NCI-H146 (cell line): ENCODE measurements at places on chromosomes 16 and 17.

- DNase-seq = no peak
Measured at GRCh38 chr16:67016681-67017420, 12.1 kb upstream of the CBFB start.

GRCh38 chr17:73748508-73748907 is 104.3 kb upstream of the SDK2 start:
- peak; percentile 75 for DNase-seq

DNA sequence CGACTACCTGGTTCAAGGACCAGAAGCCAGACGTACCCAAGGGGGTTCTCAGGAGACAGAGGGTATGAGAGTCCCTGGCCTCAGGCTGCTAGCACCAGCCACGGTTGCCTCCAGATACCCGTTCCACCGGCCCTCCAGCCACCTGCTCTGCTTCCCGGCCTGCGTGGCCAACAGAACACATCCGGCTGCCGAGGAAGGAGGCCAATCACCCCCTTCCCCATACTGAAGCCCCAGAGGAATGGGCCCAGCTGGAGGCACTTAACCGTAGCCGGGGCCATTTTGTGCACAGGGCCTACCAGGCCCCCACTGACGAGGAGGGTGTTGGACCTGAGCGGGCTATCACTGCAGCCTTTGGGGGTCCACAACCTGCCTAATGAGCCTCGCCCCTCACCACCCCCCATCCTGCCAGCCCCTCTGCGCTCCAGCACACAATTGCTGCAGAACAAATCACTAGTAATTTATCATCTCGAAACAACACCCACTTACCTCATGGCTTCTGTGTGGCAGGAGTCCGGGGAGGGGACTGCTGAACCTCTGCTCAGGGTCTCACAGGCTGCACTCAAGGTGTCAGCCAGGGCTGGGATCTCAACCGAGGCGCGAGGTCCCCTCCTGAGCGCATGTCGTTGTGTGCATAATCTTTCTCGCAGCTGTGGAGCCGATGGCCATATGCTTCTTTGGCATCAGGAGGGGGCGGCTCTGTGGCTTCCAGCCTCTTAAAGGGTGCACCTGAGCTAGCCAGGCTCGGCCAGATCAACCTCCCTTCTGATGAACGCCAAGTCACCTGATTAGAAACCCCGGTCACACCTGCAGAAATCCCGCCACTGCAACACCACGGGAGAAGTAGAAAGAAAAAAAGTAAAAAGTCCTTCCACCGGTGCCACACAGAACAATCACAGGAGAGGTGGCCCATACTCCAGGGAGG is 10.1 kb upstream of the KREMEN2 start:
- DNase-seq = peak; percentile 50

GRCh38 chr17:16973760-16974540 is 2.0 kb upstream of the TNFRSF13B start:
- peak; percentile 46 for DNase-seq

DNA sequence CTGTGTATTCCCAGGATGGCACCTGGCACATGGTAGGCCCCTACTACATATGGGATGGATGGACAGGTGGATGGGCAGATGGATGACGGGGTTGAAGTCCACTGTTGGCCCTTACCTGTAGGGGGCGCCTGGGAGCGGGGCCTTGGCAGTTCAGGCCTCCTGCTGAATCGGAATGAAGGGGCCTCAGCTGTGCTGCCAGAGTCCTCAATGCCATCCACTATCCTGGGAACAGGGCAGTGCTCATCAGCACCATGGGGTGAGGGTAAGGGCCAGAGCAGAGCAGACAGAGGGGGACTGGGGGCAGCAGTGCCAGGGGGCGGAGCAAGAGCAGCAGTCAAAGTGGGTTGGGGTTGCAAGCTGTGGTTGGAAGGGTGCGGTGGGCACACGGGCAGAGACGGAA is 8.3 kb upstream of the RAB5C start:
- peak; percentile 16 for DNase-seq

- DNase-seq = peak; percentile 25
Measured at GRCh38 chr17:9924735-9925191, 19.7 kb upstream of the RCVRN start.

GRCh38 chr16:15704545-15704987 is 54.5 kb downstream of the NDE1 start:
- peak; percentile 59 for DNase-seq

- DNase-seq = no peak
Measured at GRCh38 chr17:14873996-14874395, 391.1 kb downstream of the PMP22 start.

- DNase-seq = peak; percentile 94
Measured at GRCh38 chr17:8192070-8192815, 2.3 kb upstream of the BORCS6 start.

GRCh38 chr17:41666708-41667279 is 21.9 kb upstream of the EIF1 start:
- peak; percentile 82 for DNase-seq

DNA sequence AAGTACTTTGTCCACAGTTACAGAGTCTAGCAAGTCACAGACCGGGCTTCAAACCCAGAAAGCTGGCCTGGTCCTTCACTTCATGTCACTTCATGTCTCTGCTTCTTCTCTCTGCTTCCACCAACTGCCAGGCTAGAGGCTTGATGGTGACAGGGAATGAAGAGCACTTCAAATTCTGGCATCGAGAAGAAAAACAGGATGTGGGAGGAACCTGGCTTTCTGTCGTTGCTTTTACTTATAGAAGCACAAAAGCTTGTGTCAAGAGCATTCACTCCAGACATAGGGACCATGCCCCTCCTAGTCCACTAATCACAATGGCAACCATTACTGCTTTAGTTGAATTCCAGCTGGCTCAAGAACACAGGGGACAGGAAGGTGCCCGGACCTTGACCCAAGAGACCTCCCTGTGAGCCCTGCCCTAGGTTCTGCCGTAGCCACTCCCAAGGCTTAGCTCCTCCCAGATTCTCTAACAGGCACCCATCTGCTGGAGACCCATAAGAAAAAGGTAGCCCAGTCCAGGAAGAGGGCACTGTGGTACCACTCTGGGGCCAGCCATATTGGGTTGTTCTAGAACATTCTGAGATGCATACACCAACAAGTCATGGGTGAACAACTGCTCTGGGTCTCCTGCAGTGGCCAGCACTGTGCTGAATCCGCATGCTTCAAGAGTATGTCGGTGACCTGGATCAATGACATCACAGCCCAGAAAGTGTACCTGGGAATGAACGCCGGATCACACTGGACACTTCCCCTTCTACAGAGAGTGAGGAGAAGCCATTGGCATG is 181.8 kb downstream of the C16orf95 start:
- DNase-seq = no peak

GRCh38 chr17:81121841-81122733 is 43.2 kb upstream of the PVALEF start:
- DNase-seq = no peak

DNA sequence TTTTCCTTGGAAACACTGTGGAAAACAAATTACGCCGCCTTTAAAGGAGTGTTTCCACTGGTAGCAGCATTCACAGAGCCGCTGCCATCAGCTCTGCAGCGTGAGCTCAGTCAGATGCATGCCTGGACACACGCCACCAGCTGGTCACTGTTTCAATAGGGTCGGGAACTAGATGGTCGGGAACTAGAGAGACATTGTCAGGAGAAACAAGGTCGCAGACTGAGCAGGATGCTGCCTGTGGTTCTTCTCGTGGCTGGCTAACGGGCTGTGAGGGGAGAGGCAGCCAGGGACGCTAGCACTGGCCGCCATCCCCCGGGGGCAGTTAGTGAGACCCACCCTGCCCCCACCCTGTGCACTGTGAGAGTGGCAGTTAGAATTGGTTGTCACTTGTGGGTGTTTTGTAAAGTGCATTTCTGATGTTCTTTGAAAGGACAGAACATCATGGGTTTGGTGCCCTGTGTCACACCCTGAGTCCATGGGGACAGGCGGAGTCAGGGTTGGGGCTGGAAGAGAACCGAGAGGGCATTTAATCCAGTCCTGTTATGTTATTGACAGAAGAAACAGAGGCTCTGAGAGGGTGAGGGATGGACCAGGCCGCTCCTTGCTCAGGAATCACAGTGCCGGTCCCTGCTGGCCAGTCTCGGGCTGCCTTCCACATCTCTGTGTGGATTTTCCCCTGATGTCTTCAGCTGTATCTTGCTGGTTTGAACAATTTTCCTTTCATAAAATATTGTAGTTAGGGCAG is 86.3 kb downstream of the SPECC1 start:
- peak; percentile 77 for DNase-seq

GRCh38 chr16:21028728-21029127 is 121.9 kb downstream of the DNAH3 start:
- no peak for DNase-seq

DNA sequence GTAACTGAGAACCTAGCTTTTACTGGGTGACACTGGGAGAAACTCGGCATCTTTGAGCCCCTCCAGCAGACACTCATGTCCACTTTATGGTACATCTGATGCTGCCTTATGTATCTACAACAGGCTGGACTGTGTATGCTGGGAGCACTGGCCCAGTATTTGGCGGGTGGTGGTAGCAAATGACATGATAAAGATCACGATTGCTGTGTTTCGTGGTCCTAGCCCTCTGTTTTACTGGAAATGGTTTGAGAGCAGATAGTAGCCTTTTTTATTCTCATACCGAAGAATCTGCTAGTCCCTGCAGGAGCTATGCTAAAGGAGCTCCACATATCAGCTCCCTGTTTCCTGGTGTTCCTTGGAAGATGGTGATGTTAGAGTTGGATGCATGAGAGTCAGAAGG is 150.3 kb downstream of the CCDC182 start:
- no peak for DNase-seq

GRCh38 chr17:31321966-31322365 is 544 bp upstream of the EVI2A start:
- DNase-seq = no peak

DNA sequence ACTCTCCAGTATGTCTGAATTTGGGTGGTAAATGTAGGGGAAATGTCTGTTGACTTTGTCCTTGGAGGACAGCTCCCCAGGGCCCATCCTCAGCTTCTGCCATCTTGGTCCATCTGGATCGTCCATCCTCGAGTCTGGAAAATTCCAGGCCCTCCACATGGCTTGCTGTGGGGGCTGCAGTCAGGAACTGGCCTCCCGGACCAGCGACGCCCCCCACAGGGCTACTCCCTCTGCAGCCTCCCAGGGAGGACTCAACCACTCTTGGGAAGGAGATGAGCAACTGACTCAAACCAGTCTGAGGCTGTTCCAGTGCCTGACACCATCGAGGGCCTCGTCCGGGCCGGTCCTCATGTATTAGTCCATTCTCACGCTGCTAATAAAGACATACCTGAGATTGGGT is 5.5 kb upstream of the ZG16B start:
- DNase-seq = no peak

- DNase-seq = no peak
Measured at GRCh38 chr17:82909322-82909904, 69.6 kb upstream of the ZNF750 start.

GRCh38 chr16:80274576-80275191 is 266.1 kb upstream of the DYNLRB2 start:
- DNase-seq = no peak

- no peak for DNase-seq
Measured at GRCh38 chr16:59909262-59909661, 1175.1 kb upstream of the GOT2 start.

DNA sequence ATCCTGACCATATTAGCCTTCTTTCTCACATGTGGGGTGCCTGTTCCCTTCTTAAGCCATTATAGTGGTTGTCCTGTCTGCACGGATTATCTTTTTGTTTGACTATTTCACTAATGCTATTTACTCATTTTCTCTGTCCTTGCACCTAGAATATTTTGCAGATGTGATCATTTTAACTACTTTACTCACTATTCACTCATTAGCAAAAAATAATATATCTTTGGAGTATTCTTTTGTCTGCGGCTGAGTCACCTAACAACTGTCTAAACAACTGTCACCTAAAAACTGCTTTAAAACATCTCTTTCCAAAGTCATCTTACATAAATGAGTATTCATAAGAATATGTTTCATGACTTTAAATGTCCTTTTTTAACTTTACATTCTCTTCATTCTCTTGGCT is 87.4 kb downstream of the KCNJ2 start:
- no peak for DNase-seq

DNA sequence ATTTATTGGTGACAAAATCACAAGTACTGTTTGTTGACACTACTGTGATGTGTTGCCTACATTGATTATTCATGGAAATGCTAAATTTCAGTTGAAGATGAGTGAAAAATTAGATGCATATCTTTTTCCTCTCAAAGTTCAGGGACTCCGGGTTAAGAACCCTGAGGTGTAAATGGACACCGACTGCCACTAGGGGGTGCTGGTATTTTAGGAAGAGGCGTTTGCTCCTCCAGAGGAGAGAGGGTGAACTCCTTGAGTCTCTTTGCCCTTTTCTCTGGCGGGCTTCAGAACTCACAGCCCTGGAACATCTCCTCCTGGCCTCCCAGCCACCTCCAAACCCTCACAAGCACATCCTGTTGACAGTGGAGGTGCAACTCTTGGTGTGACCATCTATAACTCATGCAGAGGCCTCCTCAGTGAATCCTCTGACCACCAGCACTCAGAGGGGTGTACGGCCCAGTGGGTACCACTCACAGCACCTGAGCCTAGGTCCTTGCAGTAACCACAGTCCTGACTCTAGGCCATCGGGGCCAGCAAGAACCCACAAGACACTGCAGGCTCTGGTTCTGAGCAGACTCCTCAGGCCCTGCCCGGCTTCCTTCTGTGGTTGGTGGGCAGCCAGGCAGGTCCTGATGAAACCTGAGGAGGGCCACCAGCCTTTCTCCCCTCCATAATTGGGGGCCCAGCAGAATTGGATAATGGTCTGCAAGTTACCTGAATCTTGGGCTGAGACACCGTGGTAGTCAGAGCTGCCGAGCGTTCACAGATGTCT is 26.2 kb upstream of the PIK3R5 start:
- peak; percentile 53 for DNase-seq

GRCh38 chr16:87790292-87791100 is 24.7 kb upstream of the KLHDC4 start:
- peak; percentile 43 for DNase-seq

DNA sequence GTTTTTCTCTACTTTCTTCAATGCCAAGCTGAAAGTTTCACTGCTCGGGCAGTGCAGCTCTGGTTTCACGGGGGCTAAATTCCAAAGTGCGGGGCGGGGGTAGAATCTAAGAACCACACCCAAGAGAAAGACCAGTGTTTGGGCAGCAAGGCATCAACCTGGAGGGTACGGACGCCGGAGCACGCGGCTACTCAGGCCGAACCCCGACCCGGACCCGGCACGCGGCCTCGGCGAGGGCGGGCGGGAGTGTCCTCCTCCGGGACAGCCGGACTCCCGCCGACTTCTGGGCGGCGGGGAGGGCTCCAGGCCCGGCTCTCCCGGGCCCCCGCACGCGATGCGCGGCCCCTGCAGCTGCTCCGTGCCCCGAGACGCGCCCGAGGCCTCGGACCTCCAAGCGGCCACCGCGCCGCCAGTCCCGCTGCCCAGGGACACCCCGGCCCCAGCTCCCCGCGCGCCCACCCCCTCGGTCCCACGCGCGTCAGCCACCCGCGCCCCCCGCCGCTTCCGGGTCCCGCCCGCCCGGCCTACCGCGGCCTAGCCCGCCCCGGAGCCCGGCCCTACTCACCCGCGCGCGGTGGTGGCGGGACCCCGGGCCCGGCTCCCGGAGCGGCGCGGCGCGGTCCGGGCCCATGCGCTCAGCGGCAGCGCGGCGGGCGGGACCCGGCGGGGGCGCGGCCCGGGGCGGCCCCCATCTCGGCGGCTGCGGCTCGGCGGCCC is 561 bp downstream of the AXIN1 start:
- DNase-seq = peak; percentile 43
